ENCODE measurements at places on chromosomes 7 and 10.

DNA sequence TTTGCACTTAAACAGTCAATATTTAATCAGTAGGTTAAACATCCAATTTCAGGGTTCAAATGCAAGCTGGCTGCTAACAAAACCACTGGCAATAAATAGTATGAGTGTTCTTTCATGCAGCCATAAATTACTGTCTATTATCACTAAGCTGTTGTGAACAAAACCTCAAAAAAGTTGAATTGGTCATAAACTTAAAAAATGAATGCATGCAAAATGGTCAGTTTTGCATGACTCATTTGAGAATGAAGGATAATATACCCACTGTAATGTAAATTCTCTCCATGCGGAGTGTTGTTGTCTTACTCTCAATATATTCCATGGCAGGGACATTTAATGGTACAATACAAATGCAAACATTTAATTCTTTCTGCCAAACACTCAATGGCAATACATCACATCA, 226.4 kb downstream of the MAGI2 start:
- no peak for DNase-seq

- DNase-seq: no peak
Observed at GRCh38 chr10:77328272-77328816, 309.3 kb downstream of the KCNMA1 start.

DNA sequence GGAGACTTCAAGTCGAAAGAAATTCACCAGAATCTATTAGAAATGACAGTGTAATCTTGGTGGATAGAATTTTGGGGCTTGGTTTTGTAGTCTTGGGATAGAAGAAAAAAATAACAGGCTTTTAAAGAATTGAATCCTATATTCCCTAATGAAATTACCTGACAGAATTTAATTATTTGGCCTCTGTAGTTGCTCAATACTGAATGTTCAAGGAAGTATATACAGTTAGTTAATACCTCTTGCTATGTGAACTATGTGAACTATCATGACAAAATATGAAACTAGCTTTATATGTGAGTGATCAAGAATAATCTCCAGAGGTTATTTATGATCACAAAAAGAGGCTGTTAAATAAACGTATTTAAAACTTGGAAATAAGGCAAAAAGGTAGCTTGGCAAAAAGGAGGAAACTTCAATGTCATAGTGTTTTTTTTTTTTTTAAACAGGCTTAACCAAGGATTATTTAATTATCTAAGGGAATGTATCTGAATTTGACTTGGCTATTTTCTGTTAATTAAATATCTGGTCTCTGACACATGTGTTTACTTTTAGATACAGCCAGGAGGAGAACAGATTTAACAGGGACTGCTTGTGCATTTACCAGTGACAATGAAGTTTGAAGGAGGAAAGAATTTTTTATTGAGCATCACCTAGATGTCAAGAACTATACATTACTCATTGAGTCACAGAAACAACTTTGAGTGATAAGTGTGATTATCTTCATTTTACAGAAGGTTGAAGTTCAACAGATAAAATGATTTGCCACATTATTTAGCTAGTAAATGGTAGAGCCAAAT, 11.5 kb upstream of the CASD1 start:
- DNase-seq: no peak

- no peak for DNase-seq
Observed at GRCh38 chr10:6574664-6575176, 5.4 kb downstream of the PRKCQ start.

- peak; percentile 21 for DNase-seq
Observed at GRCh38 chr7:158035343-158035742, 552.3 kb downstream of the PTPRN2 start.

DNA sequence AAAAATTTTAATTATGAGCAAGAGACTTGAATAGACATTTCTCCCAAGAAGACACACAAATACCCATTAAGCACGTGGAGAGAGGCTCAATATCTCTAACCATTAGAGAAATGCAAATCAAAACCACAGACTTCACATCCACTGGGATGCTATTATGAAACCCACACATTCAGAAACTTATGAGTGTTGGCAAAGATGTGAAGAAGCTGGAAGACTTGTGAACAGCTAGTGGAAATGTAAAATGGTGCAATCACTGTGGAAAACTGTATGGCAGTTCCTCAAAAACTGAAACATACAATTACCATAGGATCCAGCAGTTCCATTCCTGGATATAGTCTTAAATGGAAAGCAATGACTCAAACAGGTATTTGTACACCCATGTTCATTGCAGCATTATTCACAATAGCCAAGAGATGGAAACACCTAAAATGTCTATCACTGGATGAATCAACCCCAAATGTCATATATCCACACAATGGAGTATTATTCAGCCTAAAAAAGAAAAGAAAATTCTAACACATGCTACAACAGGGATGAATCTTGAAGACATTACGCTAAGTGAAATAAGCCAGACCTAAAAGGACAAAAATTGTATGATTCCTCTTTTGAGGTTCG, 53.5 kb upstream of the FRMD4A start:
- DNase-seq: no peak

GRCh38 chr10:5971315-5971832, 6.0 kb downstream of the IL15RA start:
- DNase-seq: no peak

DNA sequence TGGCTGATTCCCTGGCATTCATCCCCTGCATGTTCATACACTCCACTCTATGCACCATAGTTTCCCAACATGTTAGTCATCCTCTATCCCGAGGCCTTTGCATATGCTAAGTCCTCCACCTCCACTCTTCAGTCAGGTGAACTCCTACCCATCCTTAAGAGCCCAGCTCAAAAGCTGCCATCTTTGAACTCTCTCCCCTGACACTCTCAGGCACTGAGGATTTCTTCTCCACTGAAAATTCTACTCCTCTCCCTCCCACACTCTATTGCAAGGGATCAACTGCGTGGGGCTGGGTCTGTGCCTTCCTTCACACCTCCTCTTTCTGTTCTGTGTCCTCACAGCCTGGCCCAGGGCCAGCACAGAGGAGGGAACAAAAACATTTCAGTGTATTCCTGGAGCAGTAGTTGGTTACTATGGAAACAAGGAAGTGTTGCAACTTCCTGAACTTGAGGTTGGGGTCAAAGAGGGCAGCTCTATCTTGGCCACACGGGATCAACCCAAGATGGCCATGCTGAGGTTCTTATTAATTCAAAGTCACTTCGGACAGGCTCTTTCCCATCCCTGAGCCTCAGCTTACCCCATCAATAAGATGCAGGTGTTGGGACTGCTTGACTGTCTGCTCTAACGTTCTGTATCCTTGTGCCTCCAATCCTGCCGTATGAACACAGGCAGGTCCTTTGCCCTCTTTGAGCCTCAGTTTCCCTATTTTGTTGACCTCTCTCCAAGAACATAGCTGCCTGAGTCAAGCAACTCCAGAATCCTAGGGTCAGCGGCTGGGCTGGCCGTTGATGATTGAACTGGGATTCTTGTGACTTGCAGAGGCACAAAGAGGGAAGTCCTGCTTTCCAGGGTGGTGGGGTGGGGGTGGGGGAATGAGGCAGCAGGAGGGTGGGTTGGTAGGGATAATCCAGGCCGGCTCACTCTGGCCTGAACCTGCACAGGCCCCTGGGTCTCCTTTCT, 15.5 kb downstream of the ZMIZ1 start:
- peak; percentile 92 for DNase-seq

DNA sequence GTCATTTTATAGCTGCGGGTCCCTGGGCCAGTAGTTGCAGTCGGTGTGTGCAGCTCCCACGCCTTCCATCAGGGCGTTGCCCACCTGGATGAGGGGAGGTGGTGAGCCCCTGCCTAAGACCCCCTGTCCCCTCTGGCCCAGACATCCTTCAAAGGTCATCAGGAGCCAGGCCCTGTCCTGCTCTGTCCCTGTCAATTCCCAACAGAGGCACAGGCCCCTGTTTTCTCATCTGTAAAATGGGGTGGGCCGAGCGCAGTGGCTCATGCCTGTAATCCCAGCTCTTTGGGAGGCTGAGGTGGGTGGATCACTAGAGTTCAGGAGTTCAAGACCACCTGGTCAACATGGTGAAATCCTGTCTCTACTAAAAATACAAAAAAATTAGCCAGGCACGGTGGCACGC, 128.5 kb upstream of the TNRC18 start:
- DNase-seq: peak; percentile 69

DNA sequence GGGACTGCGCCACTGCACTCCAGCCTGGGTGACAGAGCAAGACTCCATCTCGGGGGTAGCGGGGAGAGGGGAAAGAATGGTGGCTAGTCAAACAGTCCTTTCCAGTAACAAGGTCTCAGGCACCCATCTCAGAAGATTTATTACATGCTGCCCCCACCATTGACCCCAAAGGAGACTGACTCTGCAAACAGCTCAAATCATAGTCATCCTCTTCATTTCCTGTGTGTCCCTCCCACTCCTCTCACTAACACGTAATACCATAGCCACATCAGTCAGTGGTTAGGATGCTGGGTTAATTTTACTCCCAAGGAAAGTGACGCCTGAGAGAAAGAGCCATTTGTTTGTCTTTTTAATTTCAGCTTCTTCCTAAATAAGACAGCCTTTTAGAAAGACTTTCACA, 56.6 kb upstream of the BET1 start:
- no peak for DNase-seq

GRCh38 chr7:26554952-26555351, 263.3 kb downstream of the SNX10 start:
- no peak for DNase-seq

DNA sequence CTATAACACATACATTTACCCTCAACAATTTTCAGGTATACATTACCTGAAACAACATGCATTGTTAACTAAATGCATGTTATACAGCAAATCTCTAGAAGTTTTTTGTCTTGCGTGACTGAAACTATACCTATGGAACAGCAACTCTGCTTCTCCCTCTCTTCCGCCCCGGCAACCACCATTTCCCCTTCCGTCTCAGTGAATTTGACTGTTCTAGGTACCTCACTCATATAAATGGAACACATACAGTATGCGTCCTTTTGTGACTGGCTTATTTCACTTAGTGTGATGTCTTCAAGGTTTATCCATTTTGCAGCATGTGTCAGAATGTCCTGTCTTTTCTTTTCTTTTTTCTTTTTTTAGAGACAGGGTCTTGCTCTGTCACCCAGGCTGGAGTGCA, 22.5 kb downstream of the CALHM2 start:
- DNase-seq: no peak
